T-helper 1 cell (primary cell): ENCODE measurements at places on chromosomes 7 and 10.

- DNase-seq = no peak
These were observed 28.9 kb downstream of the MAT1A start for GRCh38 chr10:80260295-80261243.

DNA sequence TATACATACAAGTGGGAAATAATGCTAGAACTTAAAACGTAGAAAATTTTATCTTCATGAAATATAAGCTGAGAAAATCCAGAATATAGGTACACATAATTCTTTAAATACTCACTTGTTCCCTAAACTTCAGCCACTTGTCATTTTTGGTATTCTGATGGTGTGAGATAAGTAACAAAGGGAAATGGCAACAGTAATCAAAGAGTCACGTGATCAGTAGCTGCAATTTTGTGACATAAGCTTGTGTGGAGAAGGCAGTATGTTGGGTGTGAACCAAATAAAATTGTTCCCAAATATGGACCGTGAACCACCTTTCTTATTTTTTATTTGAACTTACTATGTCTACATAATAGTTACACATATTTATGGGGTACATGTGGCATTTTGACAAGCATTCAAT, 650.3 kb upstream of the ADARB2 start:
- no peak for DNase-seq

DNA sequence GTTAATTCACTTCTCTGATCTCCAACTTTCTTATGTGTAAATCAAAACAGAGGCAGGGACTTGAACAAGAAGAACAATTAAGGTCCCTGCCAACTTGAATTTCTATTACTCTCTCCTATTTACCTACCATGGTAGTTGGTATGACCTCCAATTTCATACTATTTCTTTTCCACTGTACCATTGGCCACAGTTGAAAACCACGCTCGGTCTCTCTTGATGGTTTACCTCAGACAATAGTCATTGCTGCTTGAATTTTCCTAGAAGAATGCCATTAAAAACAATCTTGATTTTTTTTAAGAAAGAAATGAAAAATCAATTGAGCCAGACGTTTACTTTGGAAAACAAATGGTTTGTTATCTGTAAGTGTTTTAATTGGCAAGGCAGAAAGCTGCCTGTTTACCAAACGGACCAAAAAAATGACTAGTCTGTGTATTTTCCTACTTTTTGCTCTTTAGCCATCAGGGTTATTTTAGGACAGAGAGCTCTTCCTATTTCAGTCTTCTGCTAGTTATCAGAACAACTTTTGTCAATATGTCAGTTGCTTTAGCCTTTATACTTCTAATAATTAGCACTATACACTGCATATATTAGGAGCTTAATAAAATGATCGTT, 157.5 kb upstream of the PLXDC2 start:
- DNase-seq = no peak

GRCh38 chr7:112212571-112212970, 6.1 kb downstream of the ZNF277 start:
- no peak for DNase-seq

- no peak for DNase-seq
These were observed 28.0 kb downstream of the RBM17 start for GRCh38 chr10:6116806-6117205.

- no peak for DNase-seq
These were observed 670.1 kb downstream of the REEP3 start for GRCh38 chr10:64191286-64191685.

GRCh38 chr10:85580585-85580984, 786.0 kb downstream of the GRID1 start:
- DNase-seq = no peak

- no peak for DNase-seq
These were observed 19.1 kb downstream of the CEP41 start for GRCh38 chr7:130421684-130422083.

- no peak for DNase-seq
These were observed 398.5 kb upstream of the CNTNAP2 start for GRCh38 chr7:145718129-145718528.

GRCh38 chr10:125190946-125191345, 30.6 kb upstream of the CTBP2 start:
- DNase-seq = no peak

GRCh38 chr7:103341466-103341865, 3.1 kb downstream of the DNAJC2 start:
- no peak for DNase-seq

- no peak for DNase-seq
These were observed 59.0 kb downstream of the ADCYAP1R1 start for GRCh38 chr7:31111109-31111451.

GRCh38 chr7:97003262-97004246, 1.8 kb upstream of the DLX6 start:
- no peak for DNase-seq
